GM23248 (cell line): ENCODE measurements at places on chromosomes 7 and 10. TPM values are rescaled to one million over a fixed set of nuclear protein-coding genes. Genes with fewer than 3 reads are reported as not detected.

DNA sequence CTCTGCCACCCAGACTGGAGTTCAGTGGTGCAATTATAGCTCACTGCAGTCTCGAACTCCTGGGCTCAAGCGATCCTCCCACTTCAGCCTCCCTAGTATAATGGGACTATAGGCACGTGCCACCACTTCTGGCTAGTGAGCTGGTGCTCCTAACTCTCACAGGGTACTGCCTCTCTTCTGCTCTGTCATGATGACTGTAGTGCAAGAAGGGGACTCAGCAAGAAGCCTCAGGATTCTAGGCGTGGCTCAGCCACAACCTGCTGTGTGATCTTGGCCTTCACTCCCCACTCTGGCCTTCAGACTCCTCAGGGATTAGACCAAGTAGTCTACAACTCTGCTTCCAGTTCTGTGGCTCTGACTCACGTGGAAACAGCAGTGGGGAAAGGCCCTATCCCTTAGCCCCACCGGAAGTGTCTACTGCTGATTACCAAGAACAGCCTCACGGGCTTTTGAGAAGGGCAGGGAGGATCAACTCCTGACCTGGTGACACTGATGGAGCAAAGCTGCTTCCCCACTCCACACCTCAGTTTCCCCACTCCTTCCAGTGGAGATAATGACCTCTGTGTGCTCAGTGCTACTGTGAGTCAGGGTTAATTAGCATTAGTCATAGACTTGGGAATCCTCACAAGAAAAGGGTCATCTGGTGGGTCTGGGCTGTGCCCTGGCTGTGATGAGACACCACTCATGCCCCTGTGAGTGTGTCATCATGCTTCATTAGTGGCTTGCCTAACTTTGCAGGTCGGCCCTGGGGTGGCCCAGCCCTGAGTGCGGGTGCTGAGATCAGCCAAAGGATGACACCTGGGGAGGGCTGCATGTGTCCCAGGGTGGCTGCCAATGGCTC, 41.1 kb downstream of the ZC3HC1 start:
- peak; percentile 97 for DNase-seq
- H3K27me3 ChIP-seq = no peaks in the 10 kb centered on the region
- no peak overlapping the region for H3K4me3 ChIP-seq
- H3K36me3 ChIP-seq = no peaks in the 10 kb centered on the region

DNA sequence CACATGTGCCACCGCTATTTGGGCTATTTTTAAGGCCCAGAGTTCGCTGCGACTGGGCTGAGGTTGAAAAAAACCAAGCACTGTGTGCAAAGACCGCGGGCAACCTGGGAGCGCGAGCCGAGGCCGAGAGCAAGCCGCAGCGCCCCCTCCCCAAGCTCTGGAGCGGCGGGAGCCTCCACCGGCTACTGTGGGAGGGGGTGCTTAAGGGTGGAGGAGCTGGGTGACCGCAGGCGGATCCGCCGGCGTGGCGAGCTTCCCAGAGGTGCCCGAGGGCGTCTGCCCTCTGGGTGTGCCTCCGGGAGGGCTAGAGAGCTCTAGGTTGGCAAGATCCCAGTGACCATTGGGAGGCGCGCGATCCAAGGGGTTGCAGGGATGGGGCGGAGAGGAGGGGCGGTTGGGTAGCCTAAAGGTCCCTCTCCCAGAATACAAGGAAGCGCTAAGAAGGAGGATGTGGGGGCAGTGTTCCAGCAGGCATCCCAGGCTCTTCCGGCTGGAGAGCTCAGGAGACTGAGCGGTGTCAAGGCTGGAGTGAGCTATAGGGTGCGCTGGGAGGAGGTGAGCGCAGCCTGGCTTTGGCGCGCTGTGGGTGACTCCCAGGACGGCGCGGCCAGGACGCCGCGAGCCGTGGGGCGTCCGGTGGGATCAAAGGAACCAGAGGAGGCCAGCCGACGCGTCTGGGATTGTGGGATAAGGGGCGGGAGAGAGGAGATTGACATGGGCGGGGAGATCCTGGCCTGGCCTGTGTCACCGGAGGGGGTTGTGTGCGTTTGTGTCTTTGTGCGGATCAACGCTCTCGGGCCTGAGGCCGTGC, 8.0 kb downstream of the DLX5 start:
- no peak overlapping the region for H3K4me3 ChIP-seq
- peaks cover 96% of the 10 kb centered on the region for H3K27me3 ChIP-seq
- DNase-seq = no peak
- no peaks in the 10 kb centered on the region for H3K36me3 ChIP-seq
- no peaks in the 10 kb centered on the region for H3K4me1 ChIP-seq
- no peak overlapping the region for H3K27ac ChIP-seq

GIMAP5 gene
- total RNA-seq = not detected in 2 replicates

NPSR1 gene
- total RNA-seq = not detected in 2 replicates

FAM241B gene
- not detected in 2 replicates for total RNA-seq
